ENCODE measurements at places on chromosomes 13 and 19.
A peak's percentile ranks its signal among the peaks of the same experiment; 100 is the strongest.

DNA sequence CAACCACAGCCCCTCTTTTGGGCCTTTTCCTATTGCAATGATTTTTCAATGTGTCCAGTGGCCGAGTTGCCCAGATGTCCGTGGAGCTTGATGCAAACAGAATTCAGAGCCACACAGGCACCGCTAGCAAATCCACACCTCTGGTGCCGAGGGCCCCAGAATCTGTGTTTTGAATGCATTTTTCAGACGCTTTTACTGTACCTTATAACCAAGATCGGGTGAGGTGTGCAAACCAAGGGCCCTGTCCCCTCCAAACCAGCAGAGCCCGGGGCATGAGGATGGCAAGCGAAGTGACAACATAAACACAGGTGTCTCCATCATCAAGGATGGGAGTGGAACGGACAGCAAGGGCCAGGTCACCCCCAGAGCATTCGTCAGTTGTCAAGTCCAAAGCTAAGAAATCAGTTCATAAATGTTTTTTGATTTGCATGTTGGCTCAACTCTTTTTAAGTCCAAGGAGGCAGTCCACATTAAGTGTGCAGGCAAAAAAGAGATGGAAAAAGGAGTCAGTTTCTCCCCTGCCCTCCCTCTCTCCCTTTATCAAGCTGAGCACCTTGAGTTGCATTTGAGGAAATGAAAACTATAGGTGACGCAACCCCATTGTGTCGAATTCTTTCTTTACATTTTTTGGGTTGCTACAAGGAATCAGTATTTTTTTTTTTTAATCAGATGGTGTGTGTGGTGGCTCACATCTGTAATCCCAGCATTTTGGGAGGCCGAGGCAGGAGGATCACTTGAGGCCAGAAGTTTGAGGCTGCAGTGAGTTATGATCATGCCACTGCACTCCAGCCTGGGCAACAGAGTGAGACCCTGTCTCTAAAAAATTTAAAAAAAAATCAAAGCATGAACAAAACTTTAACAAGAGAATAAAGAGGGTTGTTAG is 2.9 kb downstream of the CCDC8 start:
- DNase-seq, result no peak

DNA sequence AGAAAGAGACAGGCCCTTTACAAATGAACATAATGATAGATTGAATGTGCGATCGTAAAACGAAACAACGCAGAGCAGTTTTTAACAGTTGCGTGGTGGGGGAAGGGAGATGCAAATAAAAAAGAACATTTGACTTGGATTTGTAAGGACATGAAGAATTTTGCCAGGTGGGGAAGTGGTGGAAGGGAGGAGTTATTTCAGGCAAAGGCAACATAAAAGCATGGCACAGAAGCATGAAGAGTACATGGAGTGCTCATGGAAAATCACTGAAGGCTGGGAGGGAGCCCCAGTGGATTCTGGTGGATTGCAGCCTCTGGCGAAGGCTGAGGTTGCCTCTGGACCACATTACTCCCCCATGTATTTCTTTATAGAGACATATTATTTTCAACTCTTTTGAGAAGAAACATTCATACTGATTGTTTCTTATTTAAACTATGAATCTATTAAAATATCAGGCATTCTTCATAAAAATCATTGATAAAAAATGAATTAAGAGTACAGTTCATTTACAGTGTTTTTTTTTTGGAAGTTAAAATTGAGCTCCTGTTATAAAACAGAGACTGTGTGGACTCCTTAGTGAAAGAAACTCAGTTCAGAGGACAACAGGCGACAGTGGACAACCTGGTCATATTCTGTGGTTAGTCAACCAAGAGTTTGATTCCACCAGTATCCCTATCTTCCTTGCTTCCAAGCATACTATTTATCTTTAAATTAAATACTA is 57.5 kb downstream of the STARD13 start:
- no peak for DNase-seq

DNA sequence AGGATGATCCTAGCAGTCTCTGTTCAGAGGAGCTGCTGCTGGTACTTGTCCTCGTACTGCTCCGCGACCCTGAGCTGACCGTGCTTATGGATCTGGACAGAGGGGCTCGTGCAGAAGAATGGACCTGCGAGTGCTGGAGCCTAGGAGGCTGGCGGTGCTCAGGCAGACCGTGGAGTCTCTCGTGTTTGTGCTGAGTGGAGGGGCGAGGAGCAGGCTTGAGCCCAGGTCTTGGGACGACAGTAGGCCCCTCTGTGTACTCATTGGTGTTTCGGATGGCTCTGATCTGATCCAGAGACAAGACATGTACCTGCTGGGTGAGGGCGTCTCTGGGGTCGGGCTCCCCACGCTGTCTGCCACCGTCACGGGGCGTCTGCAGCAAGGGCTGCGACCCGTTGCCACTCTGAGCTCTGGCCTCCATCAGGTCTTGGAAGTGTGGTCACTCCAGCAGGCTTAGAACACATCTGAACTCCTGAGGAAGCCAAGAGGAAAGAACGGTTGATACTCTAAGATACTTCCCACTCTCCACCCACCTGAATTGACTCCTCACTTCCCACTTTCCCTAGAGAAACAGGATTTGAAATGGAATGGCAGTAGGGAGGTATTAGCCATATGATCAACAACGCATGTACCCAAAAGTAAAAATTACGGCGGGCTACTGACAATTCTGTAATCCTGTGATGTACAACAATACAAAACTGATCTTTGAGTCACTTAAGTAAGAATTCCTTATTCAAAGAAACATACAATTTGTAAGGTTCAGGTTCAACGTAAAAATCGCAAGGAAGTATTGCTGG is 3.4 kb downstream of the SPRY2 start:
- DNase-seq, result no peak

DNA sequence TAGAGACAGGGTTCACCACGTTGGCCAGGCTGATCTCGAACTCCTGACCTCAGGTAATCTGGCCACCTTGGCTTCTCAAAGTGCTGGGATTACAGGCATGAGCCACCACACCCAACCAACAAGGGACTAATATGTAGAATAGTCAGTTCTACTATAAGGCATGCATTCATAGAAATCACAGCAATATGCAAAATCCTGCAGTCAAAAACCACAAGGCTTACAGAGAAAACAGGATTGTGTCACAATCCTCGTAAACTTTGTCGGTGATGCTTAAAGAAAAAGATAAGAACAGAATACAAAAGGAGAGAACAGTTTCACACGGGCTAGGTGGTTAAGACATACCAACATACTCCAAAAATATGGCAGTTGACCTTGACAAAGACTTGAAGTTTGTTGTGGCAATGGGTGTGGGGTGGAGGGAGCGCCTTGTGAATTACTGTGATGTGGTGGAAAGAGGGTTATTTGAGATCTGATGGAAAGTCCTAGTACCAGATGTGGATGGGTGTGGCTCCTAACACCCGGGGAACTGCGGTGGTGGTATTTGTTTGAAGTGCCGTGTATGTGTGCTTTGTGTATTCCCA is 12.4 kb downstream of the NOSIP start:
- no peak for DNase-seq

DNA sequence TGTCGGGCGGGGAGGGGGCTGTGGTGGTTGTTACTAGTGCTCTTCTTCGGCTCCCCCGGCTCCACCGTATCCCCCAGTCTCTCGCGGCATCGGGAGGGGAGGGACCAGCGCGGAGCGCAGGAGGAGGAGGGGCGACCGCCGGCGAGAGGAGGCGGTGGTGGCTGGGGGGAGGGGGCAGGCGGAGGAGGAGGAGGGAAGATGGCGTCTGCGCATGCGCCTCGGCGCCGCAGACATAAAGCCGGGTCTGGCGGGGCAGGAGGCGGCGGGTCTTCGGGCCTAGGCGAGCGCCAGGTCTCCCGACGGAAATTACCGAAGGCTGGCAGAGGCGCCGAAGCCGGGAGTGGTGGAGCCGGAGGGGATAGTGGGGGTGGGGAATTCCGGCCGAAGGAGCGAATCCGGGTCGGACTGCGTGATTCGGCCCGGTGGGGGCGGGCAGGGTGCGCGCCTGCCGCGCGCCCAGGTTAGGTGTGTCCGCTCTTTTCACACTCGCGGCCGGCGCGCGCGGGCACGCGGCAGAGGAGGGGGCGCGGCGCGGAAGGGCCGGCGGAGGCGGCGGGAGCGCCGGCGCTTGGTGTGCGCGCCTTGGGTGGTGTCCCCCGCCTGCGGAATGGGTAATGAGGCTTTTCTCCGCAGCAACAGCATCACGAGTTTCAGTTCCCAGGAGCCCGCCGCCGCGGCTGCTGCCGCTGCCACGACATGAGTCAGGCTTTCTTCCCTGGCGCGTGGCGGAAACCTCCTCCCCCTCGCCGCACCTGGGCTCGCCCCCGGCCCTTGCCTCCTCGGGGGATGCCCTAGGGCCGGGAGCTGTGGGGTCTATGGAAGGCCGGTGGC is 1.3 kb upstream of the TSC22D1 start:
- DNase-seq, result peak; percentile 85

DNA sequence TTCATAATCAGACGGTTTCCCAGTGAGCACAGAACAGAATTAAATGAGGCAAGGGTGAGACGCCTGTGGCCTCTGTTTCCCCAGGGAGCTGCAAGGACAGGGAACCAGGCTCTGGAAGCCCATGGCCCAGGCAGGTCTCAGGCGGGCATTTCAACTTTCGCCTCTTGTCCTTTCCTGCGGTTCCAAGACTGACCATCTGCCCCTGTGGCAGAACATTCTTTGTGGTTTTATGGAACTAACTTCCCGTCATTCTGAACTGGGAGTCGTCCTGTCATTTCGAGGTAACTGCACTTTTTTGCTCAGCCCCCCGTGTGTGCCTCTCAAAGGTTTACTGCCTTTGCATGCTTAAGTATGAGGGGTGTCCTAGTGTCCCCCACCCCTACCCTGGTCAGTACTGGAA is 70.9 kb downstream of the KL start:
- no peak for DNase-seq

DNA sequence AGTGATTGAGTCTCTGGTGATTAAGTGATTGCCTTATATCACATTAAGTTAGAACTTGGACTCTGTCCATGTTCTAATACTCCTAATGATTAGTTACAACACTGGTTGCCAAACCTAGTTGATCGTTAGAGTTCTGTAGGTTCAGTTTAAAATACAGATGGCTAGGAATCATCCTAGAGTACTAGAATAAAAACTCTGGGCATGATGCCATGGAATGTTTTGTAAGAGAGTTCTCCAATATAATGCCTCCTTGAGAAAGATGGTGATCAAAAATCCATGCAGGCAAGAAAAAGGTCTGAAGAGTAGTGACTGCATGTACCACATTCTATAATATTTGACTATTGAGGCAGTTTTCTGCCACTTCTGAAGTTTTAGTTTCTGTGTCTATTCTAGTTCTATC is 176.3 kb downstream of the GPC5 start:
- DNase-seq, result no peak

GRCh38 chr13:44237276-44237767 is 136.3 kb upstream of the SERP2 start:
- DNase-seq, result no peak

GRCh38 chr19:3220576-3220975 is 3.9 kb upstream of the CELF5 start:
- DNase-seq, result no peak

DNA sequence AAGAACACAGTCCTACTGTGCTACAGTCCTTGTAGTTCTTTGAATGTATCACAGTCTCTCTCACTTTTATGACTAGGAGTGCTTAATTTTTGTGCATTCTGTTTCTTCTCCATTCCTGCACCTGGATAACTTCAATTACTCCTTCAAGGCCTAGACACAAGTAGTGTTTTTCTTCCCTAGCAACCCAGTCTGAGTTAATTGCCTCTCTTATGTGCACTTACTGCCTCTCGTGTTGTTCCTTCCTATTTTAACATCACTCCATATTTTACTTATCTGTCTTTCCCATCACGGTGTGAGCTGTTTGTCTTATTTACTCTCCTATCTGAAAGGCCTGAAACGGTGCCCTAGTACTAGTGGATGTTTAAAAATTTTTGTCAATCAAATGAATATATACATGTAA is 101.5 kb downstream of the HS6ST3 start:
- DNase-seq, result no peak

DNA sequence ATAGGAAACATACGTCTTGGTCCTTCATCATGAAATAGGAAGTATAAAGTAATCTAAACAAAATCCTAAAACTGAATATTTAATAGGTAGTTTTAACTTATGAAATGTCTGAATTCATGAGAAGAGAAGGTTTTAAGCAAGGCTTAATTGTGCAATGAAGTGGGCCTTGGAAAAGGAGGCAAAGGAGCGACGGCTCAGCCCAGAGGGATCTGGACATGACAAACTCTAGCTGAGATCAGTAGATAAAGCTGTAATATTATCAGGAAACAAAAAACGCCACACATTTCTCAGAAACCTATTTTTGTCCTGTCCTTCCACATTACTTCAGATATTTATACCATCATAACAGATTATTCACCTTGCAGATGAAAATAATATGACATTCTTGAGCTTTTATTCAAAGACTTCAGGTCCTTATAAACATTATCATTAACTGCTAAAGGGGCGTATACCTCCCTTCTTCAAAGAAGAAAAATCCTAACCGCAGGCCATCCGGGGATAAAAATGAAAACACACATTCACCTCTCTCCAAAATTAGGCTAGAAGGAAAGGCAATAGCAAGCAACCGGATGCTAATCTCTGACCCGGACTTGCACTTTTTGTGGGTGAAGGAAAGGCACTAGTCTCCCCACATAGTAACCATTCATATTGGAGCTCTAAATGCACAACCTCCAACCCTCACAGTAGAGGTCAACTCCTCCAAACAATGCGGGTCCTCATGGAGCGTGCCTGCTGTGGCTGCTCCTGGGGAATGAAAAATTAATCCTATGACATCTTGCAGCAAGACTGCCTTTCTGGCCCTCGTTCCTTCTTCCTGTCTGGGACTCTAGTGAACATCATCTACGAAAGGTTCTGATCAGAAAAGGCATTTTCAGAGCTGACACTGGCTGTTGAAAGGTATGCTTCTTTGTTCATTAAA is 108.8 kb downstream of the TBC1D4 start:
- DNase-seq, result no peak

DNA sequence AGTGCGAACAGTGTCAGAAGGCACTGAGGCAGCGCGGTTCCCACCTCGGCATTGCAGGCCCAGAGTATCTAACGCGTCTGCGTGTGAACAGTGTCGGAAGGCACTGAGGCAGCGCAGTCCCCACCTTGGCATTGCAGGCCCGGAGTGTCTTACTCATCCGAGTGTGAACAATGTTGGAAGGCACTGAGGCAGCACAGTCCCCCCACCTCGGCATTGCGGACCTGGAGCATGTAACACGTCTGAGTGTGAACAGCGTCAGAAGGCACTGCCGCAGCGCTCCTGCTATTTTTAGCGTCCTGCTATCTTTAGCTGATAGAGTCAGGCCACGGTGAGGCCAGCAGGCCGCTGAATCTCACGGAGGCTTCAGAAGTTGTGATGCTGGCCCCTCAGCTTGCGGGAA is 39.6 kb downstream of the ATP11A start:
- DNase-seq, result no peak

GRCh38 chr13:80430561-80430960 is 89.6 kb upstream of the SPRY2 start:
- DNase-seq, result no peak

GRCh38 chr19:57656346-57656745 is 12.4 kb upstream of the ZSCAN4 start:
- no peak for DNase-seq

DNA sequence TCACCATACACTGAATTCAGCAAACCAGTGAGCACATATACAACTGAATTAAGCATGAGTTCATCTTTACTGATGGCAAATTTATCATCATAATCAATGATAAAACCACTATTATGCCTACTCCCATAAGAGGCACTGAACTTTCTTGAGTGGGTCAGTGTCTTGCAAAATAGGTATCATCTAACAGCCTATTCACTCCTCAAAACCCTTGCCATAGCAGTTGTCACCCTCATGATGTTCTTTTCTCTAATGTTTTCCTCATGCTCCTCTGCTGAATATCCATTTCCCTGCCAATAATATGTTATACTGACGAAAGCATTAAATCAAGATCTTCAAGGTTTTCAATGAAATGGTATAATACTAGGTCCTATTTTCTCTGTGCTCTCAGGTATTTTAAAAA is 5.6 kb downstream of the ARGLU1 start:
- no peak for DNase-seq

- DNase-seq, result no peak
Observed at GRCh38 chr13:112880221-112880641, 88.8 kb upstream of the MCF2L start.

Data from NCI-H774 (cell line).